NCI-H748 treated with DMSO at 0.1 percent for 48 hours (cell line): ENCODE measurements at places on chromosomes 3 and 15.

- peak; percentile 16 for DNase-seq
These were observed 680 bp downstream of the SMARCC1 start for GRCh38 chr3:47780741-47781684.

DNA sequence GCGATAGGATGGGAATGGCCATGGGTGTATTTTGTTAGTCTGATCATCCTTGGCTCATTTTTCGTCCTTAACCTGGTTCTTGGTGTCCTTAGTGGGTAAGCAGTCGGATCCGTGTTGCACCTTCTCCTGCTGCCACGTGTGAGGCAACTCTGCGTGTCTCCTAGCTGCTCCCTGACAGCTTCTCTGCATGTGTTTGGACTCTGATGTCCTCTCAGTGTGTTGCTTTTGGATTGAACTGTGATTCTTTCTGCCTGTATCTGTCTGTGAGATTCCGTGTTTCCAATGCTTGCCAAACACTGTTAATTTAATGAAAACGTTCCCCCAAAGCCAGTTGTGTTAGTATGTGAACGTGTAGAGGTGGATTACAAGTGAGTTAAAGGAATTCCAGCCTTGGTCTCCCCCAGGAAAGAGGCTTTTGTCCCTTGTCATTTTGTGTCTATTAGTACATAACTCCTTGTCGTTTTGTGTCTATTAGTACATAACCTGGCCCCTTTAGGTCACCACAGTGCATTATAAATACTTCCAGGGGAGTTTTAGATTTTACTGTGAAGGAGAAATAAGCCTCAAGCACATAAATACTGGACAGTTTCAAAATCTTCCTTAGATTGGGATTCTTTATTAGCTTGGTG, 172.4 kb downstream of the CHDH start:
- DNase-seq: no peak

DNA sequence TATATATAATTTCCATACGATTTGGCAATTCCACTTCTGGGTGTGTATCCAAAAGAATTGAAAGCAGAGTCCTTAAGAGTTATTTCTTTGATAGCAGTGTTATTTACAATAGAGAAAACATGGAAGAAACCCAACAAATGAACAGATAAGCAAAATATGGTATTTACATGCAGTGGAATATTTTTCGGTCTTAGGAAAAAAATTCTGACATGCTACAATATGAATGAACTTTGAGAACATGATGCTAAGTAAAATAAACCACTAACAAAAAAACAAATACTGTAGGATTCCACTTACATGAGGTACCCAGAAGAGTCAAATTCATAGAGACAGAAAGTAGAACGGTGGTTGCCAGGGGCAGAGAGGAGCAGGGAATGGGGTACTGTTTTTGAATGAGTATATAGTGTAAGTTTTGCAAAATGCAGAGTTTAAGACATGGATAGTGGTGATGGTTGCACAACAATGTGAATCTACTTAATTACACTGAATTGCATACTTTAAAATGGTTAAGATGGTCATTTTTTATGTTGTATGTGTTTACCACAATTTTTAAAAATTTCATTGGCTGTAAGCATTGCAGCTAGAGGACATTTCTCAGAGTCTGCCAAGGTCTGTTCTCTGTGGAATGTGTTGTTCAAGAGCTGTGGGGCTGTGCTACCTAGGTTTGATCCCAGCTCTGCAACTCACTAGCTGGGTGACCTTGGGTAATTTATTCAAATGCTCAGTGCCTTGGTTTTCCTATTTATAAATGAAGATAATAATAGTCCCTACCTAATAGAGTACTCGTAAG, 122.1 kb downstream of the MEX3B start:
- DNase-seq: no peak

DNA sequence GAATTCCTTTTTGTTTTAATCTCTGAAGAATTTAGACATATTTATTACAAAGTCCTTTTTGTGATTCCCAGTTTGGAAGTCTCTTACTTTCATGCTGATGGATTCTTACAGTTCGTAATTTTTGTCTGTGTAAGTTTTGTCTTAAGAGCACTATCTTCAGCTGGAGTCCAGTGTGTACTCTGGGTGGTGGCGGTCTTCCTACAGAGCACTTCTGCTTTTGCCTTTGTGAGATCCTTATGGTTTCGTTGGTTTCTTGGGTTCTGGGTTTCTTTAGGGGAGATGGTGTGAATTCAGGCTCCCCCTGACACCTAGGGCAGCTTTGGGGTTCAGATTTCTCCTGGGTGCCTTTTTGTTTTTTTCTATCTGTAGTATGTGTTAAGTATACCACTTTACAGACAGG, 45.3 kb downstream of the PLS1 start:
- no peak for DNase-seq

GRCh38 chr15:101037090-101037830, 118.1 kb downstream of the LRRK1 start:
- no peak for DNase-seq

DNA sequence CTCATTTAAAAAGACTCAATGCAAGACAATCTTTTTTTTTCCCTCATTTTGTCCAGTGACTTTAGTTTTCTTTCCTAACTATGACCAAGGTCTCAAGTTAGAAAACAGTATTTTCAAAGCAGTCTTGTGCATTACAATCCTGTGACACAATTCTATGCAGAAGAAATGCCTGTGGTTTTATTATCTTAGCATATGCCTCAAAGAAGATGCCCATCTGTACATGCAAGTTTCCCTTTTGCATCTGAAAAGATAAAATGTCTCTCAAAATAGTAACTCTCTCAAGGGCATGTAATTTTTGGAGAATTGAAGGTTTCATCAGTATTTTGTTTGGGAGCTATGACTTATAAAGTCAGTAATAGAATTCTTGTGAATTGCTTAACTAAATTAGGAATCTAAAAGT, 292.0 kb upstream of the SUCLG2 start:
- DNase-seq: no peak
